ENCODE measurements at places on chromosomes 12 and 14.

DNA sequence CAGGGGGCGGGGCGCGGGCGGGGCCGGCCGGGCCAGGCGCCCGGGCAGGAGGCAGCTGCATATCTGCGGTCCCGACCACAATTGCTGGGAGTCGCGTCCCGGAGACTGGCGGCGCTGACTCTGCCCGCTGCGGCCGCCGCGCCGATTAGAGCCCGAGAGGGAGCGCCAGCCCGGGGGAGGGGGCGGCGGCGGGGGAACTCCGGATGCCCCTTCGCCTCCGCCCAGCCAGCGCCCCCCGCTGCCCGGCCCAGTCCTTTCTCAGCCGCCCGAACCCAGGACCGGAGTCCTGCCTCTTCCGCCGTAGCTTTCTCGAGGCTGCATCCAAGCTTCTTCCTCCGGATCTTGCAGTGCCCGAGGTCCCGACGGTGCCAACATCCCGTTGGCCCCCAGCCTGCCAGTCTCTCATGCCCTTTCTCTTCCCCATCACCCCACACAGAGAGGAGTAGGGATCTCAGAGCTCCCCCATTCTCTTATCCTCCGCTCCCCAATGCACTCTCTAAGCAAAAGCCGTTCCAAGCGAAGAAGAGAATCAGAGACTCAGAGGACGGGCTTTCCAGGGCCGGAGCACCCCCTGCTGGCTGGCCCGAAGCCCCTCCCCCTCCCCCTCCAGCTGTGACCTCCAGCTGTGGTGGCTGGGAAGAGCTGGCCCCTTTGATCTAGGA is 8.8 kb upstream of the SP7 start:
- DNase-seq, result peak; percentile 85

GRCh38 chr12:100576331-100577036 is 3.0 kb downstream of the GAS2L3 start:
- DNase-seq, result no peak

DNA sequence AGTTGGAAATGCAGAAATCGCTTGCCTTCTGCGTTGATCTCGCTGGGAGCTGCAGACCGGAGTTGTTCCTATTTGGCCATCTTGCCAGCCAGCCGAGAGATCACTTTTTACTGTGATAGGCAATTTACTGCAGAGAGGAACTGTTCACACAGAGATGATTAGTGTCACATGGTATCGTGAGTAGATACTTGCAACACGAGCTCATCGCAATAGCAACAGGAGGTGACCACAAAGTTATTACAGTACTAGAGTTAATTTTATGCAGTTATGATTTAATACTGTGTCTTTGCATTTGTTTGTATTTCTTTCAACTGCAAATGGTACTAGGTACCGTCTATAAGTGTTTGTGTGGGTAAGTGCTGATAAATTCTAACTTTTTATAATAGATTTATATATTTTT is 27.8 kb downstream of the NOPCHAP1 start:
- no peak for DNase-seq

- no peak for DNase-seq
These were observed 3.9 kb upstream of the A2ML1 start for GRCh38 chr12:8818526-8818925.

DNA sequence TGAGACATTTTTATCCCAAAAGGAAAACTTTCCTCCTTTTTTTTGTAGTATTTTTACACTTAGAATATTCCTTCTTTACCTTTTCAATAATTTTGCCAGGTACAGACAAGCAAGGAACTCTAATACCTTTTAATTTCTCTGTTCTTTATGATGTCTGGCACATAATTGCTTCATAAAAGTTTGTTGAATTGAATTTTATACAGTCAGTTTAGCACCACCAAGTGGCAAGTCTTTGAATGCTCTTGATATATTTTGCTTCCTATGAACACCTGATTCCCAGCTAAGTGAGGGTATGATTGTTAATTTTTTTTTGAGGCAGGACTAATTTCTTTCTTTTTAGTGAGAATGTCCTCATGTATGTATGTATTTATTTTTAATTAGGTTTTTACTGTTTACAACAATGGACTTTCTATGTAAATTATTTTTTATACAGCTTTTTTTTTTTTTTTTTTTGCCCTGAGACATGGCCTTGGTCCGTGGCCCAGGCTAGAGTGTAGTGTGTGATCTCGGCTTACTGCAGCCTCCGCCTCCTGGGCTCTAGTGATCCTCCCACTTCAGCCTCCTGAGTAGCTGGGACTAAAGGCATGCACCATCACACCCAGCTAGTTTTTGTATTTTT is 6.9 kb downstream of the TBC1D15 start:
- no peak for DNase-seq

- no peak for DNase-seq
These were observed 4.5 kb downstream of the OR10AD1 start for GRCh38 chr12:48198672-48198971.

GRCh38 chr12:107684990-107685359 is 624 bp upstream of the PWP1 start:
- peak; percentile 46 for DNase-seq

- DNase-seq, result no peak
These were observed 194.1 kb downstream of the ANO6 start for GRCh38 chr12:45409966-45410365.

GRCh38 chr12:69238589-69239351 is 599 bp upstream of the CPSF6 start:
- no peak for DNase-seq

DNA sequence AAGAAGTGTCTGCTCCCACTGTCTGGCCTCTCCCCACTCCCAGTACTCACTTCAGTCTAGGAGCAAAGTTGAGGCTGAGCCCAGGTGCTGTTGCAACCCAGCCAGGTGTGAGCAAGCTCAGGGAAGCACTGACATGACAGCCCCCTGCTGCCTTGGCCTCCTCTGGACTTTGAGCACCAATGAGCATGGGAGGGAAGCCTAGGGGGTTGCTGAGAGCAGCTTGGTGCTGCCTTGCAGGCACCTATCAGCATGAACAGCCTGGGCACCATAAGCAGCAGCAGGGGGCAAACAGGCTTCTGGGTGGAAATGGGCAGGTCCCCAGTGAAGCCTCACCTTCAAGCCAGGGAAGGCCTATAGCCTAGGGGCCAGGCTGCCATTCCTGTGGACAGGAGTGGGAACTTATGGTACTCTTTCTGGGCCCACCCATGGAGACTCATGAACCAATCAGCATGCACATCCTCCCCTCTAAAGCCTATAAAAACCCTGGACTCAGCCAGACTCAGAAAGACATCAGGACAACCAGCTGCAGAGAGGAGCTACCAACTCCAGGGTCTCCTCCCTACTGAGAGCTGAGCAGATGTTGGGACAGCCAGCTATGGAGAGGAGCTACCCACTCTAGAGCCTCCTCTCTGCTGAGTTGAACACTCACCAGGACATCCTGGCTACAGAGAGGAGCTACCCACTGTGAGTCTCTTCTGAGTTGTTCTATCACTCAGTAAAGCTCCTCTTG is 49.3 kb downstream of the EGLN3 start:
- no peak for DNase-seq

DNA sequence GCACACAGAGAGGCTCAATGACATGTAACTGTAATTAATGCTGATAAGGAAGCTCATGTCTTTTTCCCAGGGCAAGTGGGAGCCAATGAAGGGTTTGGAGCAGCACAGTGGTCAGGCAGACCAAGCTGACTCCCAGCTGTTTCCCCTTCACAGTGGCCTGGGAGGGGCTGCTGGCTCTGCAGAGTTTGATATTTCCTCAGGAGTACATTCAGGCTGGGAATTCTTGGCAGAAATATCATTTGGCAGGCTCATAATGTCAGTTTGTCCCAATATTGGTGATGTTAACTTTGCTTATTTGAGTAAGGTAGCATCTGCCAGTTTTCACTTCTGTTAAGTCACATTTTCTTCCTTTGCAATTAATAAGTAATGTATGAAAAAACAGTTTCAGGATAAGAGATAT is 247.0 kb downstream of the EMP1 start:
- no peak for DNase-seq

- DNase-seq, result peak; percentile 41
These were observed 891 bp downstream of the SPRYD4 start for GRCh38 chr12:56469007-56469930.

DNA sequence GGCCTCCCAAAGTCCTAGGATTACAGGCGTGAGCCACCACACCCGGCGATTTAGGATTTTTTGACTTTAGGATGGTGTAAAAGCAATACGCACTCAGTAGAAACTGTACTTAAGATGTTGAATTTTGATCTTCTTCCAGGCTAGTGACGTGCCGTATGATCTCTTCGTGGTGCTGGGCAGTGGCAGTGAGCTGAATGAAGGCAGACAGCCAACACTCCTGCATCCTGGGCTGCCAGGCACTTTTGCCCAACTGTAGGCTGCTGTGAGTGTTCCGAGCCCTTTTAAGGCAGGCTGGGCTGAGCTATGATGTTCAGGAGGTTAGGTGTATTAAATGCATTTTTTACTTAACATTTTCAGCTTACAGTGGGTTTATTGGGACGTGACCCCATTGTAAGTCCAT is 21.3 kb downstream of the IL31 start:
- no peak for DNase-seq

DNA sequence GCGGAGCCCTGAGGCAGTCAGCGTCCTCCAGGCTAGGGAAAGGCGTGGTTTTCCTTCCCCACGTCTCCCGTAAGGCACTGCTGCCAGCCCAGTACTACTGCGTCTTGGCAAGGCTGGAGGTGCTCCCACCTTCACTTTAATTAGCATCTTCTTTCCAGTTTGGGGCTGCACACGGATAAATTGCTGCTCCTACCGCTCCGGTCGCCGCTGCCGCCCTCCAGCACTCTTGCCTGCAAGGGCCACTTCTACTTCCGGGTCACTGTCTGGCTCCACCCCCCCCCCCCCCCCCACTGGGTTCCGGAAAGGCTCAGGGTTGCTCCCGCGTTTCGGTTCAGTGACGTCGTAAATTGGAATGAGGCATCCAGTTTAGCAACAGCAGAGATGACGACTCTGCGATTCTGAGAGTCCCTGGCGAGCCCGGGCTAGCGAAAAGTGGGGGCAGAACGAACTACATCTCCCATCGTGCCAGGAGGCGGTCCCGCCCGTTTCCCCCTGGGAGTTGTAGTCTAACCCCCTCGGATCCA is at the start of gene NEDD8:
Gene NEDD8 (minus strand): TSS at position 247 of the 524 bp plus-strand sequence. CDS start 100 bp downstream, at position 147.
- DNase-seq, result peak; percentile 93

DNA sequence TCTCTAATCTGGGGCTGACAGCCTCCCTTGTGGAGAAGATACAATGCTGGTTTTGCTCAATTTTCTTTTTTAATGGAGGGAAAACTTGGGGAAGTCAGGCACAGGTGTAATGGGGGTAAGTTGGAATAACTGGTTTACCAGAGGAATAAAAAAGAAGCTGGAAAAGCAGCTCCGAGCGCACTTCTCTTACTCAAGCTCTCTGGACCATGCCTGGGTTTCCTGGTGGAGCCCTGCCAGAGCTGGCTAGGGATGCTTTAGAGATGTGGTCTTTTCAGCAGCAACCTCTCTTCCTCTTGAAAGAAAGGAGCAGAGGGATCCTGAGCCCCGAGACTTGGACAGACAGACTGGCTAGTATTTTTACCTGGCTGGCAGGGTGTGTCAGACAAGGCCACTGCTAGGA is 3.9 kb upstream of the KCNA5 start:
- DNase-seq, result no peak

- no peak for DNase-seq
These were observed 26.2 kb upstream of the GNG2 start for GRCh38 chr14:51834240-51834639.

DNA sequence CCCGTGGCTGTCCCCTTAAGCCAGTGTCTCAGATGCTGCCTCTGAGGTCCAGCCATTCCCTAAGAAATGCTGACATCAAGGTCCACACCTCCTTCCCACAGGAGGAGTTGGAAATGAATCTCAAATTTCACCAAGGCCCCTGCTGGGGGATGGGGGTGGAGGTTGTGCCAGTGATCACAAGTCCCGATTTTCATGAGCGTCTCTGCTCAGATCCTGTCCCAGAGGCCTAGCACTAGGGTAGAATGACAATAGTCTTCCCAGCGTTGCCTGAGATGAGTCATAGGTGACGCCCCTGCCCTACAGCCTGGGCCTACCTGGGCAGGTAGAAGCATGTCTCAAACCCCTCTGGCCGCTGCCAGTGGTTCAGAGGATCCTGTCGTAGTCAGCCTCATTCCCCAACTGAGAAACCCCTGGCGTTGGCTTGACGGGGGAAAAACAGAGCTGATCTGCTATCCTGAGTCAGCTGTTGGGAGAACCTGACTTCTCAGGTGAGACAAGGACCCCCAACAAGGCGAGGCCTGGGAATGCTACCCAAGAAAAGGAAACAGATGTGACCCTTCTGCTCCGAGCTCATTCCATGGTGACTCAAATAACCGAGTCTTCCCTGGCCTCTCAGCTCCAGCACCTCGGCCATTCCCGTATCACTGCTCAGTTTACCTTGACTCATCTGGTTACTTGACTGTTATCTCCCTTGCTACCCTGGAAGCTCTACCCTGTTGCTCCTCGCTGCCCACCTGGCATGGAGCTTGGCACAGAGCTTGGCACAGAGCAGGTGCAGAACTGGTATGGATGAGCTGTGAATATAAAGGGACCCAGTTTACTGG is 21.8 kb upstream of the SPPL3 start:
- peak; percentile 20 for DNase-seq

- DNase-seq, result no peak
These were observed 114.4 kb downstream of the SLC38A1 start for GRCh38 chr12:46154221-46154985.

- no peak for DNase-seq
These were observed 4.0 kb upstream of the ARF3 start for GRCh38 chr12:48961331-48961730.

- DNase-seq, result no peak
These were observed 62.9 kb upstream of the VSX2 start for GRCh38 chr14:74176400-74176793.

DNA sequence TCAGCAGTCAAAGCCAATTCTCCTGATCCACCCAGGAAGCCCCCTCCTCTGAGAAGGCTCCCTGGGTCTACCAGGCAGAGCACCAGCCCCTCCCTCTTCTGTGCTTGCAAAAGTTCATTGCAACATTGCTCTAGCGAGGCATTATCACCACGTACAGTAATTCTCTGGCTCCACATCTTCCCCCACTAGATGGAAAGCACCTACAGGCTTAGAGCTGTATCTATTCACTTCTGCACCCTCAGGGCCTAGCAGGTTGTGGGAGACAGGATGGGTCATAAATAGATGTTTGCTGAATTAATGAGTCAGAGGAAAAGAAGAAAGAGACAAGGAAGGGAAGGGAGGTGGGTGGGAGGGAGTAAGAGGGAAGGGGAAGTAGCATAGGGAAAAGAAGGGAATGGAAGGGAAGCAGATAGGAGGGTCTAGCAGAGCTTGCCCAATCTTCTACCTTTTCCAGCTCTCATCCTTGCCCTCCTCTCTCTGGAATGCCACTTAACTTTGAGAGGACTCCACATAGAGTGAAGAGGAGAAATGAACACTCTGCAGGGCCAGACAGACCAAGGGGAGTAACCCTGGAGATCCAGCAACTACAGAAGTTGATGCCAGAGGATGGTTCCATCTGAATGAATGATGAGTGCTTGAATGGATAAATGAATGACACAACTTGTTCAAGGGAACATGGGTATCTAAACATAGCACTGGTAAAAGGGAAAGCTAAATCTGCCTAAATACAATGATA is 42.0 kb upstream of the NT5DC3 start:
- no peak for DNase-seq

- DNase-seq, result no peak
These were observed 33.7 kb upstream of the A2M start for GRCh38 chr12:9149372-9149771.

DNA sequence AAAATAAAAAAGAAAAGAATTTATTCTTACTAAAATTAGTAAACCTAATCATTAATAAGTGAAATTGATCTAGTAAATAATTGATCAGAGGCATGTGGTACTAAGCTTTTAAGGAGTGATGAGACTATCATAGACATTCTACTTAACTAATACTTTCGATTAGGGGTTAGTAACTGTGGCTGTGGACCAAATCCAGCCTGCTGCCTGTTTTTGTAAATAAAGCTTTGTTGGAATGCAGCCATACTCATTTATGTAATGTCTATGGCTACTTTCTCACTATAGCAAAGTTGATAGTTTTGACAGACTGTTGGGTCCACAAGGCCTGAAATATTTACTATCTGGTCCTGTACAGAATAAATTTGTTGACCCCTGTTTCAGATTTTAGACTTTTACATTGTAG is 63.2 kb downstream of the PLEKHA5 start:
- DNase-seq, result no peak

Measured in activated T-cell treated with anti-CD3 and anti-CD28 coated beads, Interleukin-2, amount 50 U/mL, for 48 hours (primary cell).